Transverse colon (tissue), 4 donors: ENCODE measurements at places on chromosomes 5 and 9.

- H3K4me3 ChIP-seq = no peak overlapping the region
- DNase-seq = no peak
- H3K36me3 ChIP-seq = no peaks in the 10 kb centered on the region
- peaks cover 52% of the 10 kb centered on the region for H3K27me3 ChIP-seq
Measured at GRCh38 chr9:136802321-136802720, 5.4 kb upstream of the RABL6 start.

- no peak overlapping the region for H3K4me3 ChIP-seq
- no peaks in the 10 kb centered on the region for H3K27me3 ChIP-seq
- no peaks in the 10 kb centered on the region for H3K36me3 ChIP-seq
- H3K4me1 ChIP-seq = peaks cover 23% of the 10 kb centered on the region
Measured at GRCh38 chr5:133029416-133029815, 3.1 kb upstream of the ZCCHC10 start.

DNA sequence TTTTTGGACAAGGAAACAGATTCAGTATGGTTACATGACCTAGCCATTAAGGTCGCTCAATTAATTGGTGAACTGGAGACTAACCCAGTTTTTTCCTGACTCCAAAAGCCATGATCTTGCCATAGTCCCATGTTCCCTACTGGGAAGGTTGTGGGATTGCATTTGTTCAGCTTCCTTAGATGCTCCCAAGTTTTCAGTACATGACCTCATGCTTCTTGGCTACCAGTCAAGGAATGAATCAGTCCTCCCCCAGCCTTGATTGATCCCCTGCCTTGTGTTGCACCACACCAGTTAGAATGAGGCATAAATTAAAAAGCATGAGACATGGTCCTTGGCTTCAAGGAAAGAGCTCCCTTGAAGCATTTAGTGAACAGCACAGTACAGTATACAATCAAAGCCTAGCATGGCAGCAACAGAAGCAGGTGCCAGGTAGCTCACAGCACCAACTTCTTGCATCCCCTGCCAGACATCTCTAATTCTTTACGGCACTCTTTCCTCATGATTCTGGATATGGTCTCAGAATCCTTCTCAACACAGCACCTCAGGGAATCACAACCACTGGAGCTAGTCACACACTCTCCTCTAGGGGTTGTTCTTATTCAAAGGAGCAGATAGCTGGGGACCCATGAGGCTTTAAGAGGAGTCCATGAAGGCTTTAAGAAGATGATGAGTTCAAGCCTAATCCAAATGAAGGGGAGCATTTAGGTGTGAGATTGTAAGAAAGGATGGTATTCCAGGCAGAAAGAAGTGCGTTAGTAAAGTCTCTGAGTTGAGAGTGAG, 295.5 kb upstream of the CLINT1 start:
- H3K4me1 ChIP-seq = no peaks in the 10 kb centered on the region
- no peaks in the 10 kb centered on the region for H3K27me3 ChIP-seq
- no peak for DNase-seq
- no peak overlapping the region for H3K27ac ChIP-seq
- no peak overlapping the region for H3K4me3 ChIP-seq
- no peaks in the 10 kb centered on the region for H3K36me3 ChIP-seq

DNA sequence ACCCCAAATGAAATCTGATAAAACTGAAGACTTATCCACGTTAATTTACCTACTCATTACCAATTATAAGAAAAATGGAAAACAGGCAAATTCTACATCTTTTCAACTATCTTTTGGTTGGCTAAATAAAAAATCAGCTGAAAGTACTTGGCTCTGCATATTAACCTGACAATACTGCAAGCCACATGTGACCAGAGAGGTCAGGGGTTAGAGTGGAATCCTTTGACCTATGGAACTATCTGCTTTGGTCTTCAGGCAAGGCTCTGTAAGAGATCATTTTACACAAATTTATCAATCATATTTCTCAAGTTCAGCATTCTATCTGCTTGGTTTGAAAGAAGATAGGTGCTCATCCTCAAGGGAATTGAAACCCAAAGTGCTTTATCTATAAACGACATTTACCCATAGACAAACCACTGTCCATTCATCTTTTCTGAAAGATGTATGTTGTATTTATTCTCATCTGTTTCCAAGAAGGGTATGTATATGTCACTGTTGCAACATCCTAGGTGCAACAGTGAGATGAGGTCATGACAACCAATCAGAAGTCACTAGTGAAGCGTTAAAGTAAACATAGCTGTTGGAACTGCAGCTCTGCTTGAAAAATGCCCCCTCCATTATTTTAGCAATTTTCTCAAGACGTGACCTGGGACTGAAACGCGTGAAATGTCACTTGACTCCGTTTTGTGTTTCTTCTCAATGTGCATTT, 144.9 kb upstream of the POU5F2 start:
- DNase-seq = no peak
- no peak overlapping the region for H3K27ac ChIP-seq
- peaks cover 6% of the 10 kb centered on the region for H3K4me1 ChIP-seq
- H3K4me3 ChIP-seq = no peak overlapping the region
- H3K36me3 ChIP-seq = no peaks in the 10 kb centered on the region

DNA sequence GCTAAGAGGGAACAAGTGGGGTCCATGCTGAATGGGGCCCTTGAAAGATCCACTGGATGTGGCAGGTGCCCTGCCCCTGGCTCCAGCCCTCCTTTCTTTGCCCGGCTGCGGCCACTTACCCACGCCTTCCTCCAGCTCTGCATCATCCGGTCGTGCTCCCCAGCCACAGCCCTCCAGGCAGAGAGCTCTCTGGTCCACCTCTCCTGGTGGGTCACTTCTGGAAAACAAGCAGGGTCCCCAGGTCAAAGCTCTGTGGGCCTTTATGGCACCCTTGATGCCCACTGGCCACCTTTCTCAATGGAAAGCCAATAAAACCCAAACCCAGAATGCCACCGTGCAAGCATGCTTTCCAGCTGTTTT, 45.0 kb downstream of the SECISBP2 start:
- no peak for DNase-seq
- no peak overlapping the region for H3K4me3 ChIP-seq
- H3K36me3 ChIP-seq = peaks cover 23% of the 10 kb centered on the region
